ENCODE measurements at places on chromosomes 12 and 14. TPM values are rescaled to one million over a fixed set of nuclear protein-coding genes. Genes with fewer than 3 reads are reported as not detected.

The INSM2 gene
- total RNA-seq = not detected

DNA sequence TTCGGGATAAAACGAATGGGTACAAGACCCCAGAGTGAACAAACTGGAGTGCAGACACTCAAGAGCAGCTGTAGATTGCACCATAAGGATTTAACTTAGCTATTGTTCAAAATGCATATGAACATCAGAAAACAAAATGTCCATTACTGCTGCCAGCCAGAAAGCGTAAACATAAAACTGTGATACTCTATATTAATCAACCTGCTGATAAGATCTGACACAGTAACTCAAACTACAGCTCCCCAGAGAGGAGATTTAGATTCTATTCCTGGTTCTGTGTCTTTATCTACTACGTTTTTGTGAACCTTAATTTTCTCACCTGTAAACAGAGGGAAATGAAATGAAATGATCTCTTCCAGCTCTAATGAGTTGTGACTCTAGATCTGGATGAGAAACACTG is 22.3 kb downstream of the LRIG3 start:
- no peak for DNase-seq
- H3K27ac ChIP-seq = no peak overlapping the region
- H3K36me3 ChIP-seq = no peaks in the 10 kb centered on the region

The LRRC10 gene
- not detected for total RNA-seq

GRCh38 chr12:89760783-89761182 is 52.1 kb upstream of the ATP2B1 start:
- H3K36me3 ChIP-seq = no peaks in the 10 kb centered on the region
- H3K4me3 ChIP-seq = no peak overlapping the region
- DNase-seq = no peak
- H3K27me3 ChIP-seq = no peaks in the 10 kb centered on the region
- peaks cover 4% of the 10 kb centered on the region for H3K4me1 ChIP-seq
- H3K27ac ChIP-seq = no peak overlapping the region

- no peak overlapping the region for H3K4me3 ChIP-seq
- no peak overlapping the region for H3K27ac ChIP-seq
- no peak for DNase-seq
- no peaks in the 10 kb centered on the region for H3K36me3 ChIP-seq
Measured at GRCh38 chr14:90576581-90576980, 179.8 kb downstream of the CALM1 start.

The ADAM21 gene
- total RNA-seq = not detected

DNA sequence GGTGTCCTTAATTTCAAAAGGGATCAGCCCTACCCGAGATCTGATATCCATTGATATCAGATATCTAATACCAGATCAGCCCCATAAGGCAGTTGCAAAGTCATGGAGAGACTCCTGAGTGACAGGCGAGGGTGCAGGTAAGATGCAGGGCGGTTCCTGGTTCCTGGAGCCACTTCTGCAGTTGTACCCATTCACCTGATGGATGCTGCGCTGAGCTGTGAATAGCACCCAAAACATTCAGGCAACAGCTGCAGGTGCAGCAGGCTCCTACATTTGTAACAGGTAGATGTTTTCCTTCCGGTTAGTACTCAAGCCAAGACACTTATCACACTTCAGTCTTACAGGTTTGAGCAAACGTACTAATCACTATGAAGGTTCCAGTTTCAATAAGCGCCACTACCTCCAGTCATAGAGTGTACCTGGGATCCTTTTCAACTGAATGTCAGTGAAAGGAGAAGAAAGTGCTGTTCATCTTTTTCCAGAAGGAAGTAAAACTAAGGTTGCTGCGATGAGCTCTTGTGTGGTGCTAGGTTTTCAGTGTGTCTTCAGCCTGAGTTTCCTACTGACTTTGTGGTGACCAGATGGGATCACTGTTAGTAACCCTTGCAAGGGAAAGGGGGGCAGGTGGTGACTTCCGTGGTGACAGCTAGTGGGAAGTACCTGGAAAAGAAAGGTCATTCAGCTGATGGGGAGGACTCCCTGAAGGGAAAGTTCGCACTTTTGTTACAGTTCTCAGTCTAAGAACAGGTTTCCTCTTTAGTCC is 1.9 kb downstream of the ATP6V0A2 start:
- peaks cover 20% of the 10 kb centered on the region for H3K4me1 ChIP-seq
- H3K27ac ChIP-seq = peak overlapping the region; percentile 79
- no peaks in the 10 kb centered on the region for H3K27me3 ChIP-seq
- peak overlapping the region; percentile 80 for H3K4me3 ChIP-seq
- peaks cover 8% of the 10 kb centered on the region for H3K36me3 ChIP-seq

Measured in transverse colon (tissue), 4 donors.